ENCODE measurements at places on chromosomes 12 and 14.

DNA sequence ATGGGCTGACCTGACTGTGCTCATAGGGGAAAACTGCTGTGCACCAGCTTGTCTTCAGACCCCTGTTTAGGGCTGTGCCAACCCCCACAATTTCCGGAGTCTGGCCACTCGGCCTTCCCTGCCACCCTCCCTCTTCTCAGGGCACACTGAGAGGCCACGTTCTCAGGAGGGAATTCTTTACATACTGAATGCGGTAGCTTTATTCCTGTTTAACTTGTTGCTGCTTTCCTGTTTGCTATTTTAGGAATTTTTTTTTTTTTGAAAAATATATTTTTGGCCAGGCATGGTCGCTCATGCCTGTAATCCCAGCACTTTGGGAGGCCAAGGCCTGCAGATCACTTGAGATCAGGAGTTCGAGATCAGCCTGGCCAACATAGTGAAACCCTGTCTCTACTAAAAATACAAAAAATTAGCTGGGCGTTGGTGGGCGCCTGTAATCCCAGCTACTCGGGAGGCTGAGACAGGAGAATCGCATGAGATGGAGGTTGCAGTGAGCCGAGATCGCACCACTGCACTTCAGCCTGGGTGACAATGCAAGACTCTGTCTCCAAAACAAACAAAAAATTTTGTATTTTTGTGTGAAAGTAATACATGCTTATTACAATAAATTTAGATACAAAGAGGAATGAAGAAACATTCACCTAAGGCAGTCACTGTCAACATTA lies 39.5 kb downstream of the TPCN1 start:
- no peak for DNase-seq

DNA sequence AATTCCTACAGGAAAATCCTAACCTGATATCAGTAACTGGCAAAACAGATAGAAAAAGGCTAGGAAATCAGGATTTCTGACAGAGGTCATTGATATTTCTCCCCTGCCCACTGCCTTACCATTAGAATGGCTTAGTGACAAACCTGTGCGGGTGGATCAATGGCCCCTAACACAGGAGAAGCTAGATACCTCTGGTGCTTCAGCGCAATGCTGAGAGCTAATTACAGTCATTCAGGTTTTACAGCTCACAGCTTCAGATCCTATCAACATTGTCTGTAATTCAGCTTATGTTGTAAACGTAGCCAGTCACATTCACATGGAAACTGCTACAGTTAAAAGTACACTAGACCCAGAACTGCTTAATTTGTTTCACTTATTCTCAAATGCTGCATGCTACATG lies 17.4 kb upstream of the SLC10A1 start:
- no peak for DNase-seq

DNA sequence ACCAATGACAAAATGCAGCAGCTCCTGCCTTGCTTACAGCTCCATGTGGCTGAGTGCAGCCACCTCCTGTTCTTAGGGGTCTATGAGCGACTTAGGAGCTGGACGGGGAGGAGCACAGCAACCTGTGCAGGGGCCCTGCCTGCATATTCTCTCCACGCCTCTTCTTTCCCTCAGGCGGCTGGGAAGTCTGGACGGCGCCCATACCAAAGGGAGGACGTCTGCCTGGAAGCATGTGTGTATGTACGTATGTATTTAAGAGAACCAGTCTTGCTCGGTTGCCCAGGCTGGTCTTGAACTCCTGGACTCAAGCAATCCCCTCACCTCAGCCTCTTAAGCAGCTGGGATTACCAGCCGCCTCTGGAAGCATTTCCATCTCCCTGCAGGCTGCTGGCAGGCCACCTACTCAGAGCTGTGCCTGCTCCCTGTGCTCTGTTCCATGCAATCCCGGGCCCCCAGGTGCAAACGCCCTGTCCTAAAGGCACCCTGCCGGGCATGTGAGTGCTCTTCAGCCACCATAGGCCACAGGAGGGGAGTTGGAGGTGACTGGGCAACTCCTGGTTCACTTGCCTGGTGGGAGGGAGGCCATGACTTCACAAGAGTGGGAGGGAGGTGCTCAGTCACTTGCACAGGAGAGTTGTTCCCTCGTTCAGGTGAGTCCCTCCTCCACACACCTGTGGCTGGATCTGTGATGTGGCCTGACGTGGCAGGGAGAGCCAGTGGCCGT lies 44.3 kb downstream of the KCNA5 start:
- DNase-seq, result no peak

GRCh38 chr12:47980197-47980596 lies 16.8 kb downstream of the TMEM106C start:
- DNase-seq, result no peak

GRCh38 chr12:123134826-123135225 lies 16.1 kb downstream of the PITPNM2 start:
- no peak for DNase-seq

GRCh38 chr14:65696801-65697200 lies 284.3 kb downstream of the FUT8 start:
- no peak for DNase-seq

DNA sequence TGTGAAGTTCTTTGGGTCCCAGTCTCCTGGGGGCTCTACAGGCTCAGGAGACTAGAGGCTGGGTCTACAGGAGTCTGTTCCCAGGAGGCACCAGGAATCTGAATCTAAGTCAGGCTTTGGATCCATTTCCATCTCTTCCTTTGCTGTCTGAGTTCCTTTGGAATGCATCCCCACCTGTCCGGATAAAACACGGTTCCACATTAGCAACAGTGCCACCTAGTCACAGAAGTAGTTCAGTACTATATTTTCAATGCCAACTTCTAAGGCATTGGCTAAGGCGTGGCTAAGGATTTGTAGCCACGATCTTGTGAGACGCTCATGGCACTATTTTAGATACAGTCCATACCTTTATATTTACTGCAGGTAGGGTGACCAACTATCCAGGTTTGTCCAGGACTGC lies 15.1 kb downstream of the ZC2HC1C start:
- DNase-seq, result no peak

DNA sequence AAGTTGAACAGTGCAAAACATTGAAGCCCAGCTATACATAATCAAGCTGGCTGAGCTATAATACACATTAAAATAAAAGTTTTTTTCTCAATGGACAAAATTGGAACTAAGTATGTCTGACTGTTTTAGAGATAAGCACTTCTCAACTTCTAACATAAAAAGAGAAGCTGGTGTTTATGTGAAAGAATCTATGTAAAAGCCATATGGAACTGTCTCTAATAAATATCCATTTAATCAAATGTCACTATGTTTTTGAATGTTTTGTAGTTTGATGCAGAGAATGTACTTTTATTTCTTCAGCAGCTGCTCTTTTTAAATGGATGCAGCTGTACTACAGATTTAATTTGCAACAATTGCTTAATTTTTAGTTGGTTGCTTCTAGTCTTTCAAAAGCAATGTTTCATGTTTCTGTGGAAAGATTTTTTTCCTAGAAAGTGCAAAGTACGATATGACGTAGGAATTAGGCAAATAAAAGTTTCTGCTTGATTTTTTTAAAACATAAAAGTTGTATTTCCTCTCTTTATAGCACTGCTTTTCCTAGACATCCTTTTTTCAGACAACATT lies 114.2 kb downstream of the PDE3A start:
- no peak for DNase-seq

GRCh38 chr14:65101631-65102440 lies 481 bp downstream of the MAX start:
- DNase-seq, result peak; percentile 48

- no peak for DNase-seq
Measured at GRCh38 chr12:65168681-65169319, 583 bp upstream of the LEMD3 start.

DNA sequence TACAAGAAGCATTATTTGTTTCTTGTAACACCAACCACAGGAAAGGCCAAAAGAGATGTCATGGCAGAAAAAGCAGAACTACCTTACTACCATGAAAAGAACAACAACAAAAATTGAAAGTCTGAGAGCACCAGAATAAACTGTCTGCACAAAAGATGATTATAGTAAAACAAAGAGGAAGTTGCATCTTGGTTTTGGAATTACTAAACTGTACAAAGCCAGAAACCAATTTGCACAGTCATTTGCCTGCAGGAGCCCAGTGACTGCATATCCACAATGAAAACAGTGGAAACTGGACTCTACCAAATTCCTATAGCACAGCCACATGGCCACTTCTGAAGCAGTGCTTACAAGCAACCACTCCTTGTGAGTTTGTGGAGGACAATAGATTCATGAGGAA lies 276.2 kb downstream of the SSPN start:
- DNase-seq, result no peak

- no peak for DNase-seq
Measured at GRCh38 chr12:100187857-100188519, 12.6 kb upstream of the ACTR6 start.

DNA sequence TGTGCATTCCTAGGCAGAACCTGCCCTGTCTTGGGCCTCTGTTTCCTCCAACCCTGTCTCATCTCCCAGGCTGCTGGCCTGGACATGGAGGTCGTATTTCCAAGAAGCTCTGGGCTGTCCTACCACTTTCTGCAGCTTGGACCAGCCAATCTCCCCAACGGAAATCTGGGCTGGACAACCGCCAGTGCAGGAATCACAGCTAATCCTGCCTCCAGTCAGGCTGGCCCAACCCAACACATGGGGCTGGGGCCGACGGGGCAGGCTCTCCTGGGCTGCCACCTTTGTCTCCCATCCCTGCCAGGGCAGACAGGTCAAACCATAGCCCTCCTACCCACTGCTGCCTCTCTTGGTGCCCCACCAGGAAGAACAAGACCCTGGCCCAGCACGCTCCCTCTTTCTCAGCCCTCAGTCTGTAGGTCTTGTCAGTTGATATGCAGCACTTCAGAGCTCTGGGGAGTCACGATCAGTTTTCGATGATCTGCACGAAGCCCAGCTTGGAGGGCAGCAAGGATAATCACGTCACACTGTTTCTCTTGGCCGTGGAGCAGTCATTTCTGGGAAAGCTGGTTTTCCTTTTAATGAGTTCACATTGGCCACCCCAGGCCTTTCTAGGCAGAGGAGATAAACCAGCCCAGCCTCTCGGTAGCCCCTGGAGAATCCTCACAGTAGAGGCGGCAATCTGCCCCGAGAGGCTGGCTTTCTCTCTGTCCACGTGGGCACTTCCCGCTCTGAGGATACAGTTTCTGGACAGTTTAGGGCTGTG lies 195.2 kb upstream of the PRMT8 start:
- DNase-seq, result no peak

DNA sequence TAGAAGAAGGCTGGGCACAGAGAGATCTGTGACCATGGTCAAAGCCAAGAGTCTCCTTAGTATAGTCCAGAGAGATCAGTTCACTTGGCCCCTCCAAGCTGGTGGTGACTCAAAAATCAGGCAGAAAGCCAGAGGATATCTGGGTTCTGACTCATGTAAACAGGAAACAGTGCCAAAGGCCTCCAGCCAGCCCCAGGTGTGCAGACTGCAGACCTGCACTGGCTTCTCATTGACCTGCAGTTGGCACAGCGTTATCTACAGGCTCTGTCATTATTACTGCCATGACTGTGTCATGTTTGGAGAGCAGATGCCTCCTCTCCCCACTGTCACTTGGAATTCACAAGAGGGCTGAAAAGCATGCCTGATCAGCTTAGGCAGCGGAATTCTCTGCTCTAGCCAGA lies 295.7 kb upstream of the PRKD1 start:
- DNase-seq, result no peak

DNA sequence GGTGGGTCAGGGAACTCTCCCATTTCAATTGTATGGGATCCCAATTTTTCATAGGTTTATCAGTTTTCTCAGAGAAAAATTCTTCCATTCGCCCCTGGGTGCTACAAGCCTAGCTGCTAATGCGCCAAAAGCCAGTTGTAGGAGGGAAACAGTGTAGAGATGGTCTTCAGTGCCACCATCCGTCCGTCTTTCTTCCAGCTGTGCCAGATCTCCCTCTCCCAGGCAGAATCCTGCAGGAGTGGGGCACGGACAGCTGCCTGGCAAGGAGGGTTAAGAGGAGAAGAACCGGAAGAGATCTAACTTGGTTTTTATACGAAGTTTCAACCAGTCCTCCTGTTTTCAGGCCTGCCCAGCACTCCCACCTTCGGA lies 38.9 kb upstream of the FUT8 start:
- no peak for DNase-seq

DNA sequence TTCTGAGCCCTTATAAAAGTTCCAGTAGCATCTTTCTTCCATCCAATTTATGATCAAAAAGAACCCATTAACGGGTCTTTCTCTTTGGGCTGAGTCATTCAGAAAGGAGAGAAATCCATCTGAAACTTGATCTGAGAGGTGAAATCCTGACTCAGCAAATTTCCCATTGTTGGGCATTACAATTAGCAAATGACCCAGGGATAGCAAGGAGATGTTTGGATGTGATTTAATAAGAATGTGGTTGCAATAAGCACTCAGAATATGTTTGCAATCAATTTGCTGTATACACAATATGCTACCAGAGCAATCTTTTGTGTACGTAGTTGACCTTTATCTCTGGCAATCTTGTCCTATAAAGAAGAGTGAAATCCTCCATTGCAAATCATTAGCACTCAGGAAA lies 122.7 kb downstream of the CCDC60 start:
- no peak for DNase-seq
